NCI-H510A (cell line): ENCODE measurements at places on chromosomes 4 and X.

DNA sequence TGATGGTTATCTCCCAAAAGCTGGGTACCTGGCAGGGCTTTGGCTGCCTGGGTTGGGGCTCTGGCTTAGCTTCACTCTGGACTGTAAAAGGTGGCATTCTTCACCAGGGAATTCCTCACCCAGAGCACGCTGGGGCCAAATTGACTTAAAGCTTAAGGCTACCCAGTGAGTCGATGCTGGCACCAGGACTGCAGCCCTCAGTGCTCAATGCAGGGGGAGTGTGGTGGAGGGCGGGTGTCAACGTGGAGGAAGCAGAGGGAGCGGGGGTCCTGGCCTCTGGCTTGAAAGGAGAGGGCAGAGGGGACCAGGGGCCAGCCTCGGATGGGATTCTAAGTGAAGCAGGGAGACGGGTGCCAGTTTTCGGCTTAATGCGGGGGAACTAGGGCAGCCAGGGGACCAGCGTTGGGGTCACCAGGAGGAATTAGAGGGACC lies 446 bp upstream of the FAM50A start:
- no peak for DNase-seq

DNA sequence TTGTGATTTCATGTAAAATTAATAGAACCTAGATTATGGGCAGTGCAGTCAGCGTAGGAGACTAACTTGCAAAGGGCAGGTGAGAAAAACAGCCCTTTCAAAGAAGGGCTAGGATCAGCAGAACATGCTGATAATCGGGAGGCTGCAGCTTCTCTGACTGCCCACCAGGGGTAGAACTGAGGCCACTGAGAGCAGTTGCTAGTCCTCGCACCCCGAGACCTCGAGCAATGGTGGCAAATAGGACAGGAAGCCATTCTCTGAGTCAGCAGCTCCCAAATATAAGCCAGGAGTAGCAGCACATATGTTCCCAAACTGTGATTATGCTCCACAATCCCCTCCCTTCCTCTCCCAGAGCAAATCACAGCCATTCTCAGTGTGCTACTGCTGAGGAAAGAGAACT lies 186.5 kb downstream of the MSL3 start:
- DNase-seq: no peak

- no peak for DNase-seq
Measured at GRCh38 chr4:152713951-152714705, 34.3 kb upstream of the TMEM154 start.

DNA sequence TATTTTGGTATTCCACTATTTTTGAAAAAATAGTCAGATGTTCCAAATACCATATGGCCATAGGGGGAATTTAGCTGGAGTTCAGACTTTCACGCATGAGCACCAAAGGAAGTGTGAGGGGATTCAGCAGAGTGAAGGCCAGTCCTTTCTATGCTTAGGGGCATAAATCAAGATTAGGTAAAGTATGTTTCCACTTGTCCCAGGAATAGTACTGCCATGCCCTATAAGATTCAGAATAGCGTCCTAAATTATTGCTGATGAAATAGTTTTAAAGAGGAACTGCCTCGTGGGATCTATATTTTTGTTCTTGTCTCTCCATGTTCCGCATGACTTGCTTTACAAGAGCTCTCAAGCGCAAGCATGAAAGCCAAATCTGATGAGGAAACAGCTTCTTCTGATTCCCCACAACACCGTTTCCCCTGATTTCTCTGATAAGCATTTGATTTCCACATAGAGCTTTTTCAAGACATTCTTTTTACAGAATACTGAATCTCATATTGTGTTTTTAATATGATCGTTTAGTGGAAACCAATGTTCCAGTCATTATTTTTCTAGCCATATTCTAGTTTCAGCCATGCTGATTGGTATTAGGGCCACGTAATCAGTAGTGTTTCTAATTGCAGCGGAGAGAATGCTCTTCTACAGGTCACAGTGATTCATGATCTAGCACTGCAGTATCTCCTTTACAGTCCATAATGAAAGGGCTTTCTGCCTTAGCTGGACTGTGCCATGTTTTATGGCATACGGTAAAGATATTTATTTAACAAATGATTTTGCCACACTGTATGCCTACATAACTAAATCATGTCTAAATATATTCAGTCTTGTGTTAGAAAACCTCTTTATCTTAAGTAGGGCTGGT lies 492.3 kb downstream of the CENPC start:
- peak; percentile 60 for DNase-seq

- no peak for DNase-seq
Measured at GRCh38 chr4:102342404-102343074, 2.7 kb downstream of the SLC39A8 start.

DNA sequence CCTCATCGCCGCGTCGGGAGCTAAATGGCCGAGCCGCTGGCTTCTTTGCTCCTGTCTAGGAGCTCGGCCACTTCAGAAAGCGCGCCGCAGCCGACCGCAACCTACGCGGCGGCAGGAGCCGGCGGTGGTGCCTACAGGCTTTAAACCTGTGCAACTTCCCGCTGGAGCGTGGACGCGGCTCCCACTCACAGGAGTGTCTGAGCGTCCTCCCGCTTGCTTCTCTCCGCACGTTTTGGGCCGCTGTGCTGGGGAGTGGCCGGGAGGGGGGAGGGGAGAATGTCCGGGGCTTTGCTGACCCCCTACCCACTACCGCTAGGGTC lies 1.0 kb downstream of the NHSL2 start:
- no peak for DNase-seq

DNA sequence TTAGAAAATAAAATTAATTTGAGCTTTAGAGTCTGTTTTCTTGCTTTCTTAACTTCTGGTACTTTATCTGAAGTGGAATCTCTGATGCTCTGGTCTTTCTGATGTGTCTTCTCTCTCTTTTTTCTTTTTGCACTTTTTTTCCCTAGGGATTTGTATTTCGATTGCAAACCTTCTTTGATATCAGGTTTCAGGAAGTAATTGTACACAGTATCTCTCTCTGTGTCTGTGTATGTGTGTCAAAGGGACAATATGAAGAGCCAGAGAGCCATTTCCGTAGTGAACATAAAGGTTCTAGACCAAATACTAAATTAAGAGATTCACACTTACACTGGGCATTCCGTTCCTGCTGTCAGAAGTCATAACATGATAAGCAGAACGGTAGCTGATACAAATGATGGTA lies 325.0 kb downstream of the PCDH7 start:
- no peak for DNase-seq

DNA sequence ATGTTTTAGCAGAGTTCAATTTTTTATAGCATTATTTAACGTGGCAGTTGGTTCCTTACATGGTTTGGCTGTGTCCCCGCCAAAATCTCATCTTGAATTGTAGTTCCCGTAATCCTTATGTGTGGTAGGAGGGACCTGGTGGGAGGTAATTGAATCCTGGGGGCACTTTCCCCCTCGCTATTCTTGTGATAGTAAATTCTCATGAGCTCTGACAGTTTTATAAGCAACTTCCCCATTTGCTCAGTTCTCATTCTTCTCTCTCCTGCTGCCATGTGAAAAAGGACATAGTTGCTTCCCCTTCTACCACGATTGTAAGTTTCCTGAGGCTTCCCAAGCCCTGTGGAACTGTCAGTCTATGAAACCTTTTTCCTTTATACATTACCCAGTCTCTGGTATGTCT lies 329.5 kb downstream of the GRIA2 start:
- DNase-seq: no peak
